ENCODE measurements at places on chromosomes 16 and 17. TPM values are rescaled to one million over a fixed set of nuclear protein-coding genes. Genes with fewer than 3 reads are reported as not detected.

- DNase-seq = no peak
Measured at GRCh38 chr16:77929004-77929403, 93.3 kb upstream of the CLEC3A start.

GRCh38 chr16:83301971-83302370 lies 505.8 kb upstream of the HSBP1 start:
- DNase-seq = no peak

DNA sequence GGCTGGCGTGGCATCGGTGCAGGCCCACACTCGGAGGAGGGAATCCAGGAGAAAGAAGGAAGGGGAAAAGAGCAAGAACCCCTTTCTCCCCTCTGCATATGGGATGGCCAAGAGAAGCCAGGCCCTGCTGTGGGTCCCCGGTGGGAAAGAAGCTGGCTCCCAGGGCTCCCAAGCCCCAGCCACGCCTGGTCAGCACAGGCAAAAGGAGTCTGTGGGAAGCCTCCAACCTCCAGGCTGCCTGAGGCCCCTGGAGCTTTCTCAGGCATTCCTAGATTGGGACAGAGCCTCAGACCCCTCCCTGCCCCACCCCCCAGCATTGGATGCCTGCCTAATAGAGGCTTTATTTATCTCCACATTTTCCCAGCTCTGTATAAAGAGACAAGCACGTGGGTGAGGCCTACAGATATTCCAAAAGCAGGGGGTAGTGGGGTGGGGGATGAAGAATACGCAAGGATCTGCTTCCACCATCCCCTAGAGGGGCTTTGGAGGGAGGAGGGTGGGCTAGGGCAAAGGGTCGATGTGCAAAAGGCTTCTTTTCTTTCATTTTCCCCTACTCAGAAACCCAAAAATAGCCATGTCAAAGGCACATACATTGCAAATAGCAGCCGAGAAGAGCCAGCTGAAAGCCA lies 56.4 kb downstream of the MPRIP start:
- DNase-seq = peak; percentile 67

GRCh38 chr16:86157616-86158247 lies 258.8 kb downstream of the IRF8 start:
- no peak for DNase-seq

DNA sequence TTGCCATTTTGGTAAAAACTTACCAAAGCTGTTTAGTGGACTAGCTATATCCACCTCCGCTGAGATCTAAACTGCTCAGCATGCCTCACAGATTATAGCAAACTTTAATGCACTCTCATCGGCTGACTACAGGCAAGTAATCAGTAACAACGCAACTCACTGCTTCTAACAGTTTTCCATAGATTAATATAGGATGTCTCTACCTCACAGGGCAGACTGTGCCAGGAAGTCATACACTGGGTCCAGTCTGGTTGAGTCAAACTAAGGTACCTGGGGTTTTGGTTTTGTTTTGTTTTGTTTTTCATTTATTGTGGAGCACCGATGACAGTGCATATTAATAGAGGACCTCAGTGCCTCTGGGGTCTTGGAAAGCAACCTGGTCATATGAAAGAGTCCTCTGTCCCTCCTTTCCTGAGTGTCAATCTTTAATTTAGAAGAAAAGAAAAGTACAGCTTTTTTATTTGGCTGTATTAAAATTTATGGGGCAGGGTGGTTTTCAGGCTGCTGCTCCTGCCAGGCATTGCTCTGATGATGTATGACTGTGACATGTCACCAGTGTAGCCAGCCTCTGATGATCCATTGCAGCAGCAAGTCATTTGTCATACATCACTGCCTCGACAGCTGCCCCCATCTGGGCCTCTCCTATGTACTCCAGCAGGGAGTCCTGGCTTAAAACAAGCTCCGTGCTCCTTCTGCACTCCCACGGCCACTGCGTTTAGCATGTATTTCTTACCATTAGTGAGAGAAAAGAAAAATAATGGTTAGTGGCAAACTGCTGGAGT lies 854.1 kb downstream of the KCNJ2 start:
- no peak for DNase-seq

GRCh38 chr16:9966569-9967157 lies 215.6 kb downstream of the GRIN2A start:
- DNase-seq = no peak

GRCh38 chr16:11167581-11167980 lies 88.4 kb downstream of the SOCS1 start:
- no peak for DNase-seq

- DNase-seq = peak; percentile 74
Measured at GRCh38 chr16:17379121-17379571, 91.6 kb downstream of the XYLT1 start.

DNA sequence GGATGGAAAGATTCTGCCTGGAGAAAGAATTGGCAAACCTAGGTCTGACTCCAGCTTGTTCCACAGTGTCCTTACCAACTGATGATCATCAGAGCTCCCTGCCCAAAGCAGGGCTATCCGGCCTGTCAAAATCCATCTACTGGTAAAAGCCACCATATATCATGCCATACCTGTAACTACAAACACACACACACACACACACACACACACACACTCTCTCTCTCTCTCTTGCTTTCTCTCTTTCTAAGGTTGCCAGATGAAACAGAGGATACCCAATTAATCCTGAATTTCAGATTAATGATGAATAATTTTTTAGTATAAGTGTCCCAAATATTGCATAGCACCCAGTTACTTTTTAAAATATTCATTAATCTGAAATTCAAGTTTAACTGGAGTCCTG lies 1.5 kb upstream of the MMP28 start:
- no peak for DNase-seq

DNA sequence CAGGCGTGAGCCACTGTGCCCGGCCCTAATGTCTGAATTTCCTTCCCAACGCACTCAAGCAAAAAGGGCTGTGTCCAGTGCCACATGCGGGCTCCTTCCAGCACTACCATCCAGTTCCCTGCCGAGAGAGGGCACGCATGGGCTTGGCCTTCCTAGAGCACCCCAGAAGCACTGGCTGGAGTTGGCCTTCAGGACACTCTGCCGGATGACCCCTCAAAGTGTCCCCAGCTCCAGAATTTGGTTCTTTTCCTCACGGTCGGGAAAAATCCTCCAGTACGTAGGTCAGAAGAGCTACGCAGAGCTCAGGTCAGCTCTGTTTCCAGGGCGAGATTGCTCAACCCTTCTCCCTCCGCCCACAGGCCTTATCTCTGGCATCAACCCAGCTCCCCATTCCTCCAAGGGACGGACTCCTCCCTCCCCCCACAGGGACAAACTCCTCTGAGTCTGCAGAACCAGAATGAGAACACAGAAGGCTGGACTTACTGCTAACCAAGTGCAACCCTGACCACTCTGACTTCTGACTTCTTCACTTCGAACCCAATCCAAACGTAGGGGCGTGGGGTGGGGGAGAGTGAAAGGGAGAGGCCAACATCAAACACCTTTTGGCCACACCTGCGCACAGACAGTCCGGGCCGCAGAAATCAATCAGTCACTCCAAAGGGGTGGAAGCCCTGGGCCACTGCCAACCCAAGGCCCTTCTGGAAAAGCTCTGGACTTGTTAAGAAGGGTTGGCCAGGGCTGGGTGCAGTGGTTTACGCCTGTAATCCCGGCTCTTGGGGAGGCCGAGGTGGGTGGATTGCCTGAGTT lies 3.6 kb downstream of the CDC42EP4 start:
- DNase-seq = peak; percentile 82

GRCh38 chr16:3174618-3175148 lies 13.3 kb upstream of the OR1F1 start:
- no peak for DNase-seq

AP1G1 gene
- total RNA-seq = 27.2 TPM

NPIPA7 gene
- 3.0 TPM for total RNA-seq

CA5A gene
- not detected for total RNA-seq

MAP2K6 gene
- total RNA-seq = 2.8 TPM

AKTIP gene
- 87.9 TPM for total RNA-seq

CCT6B gene
- total RNA-seq = 1.8 TPM

MRPL45 gene
- 38.0 TPM for total RNA-seq

All from Right ventricle myocardium superior (tissue), 1 donor.